ENCODE measurements at places on chromosomes 7 and 10. TPM values are rescaled to one million over a fixed set of nuclear protein-coding genes. Genes with fewer than 3 reads are reported as not detected.
A peak's percentile ranks its signal among the peaks of the same experiment; 100 is the strongest.

DNA sequence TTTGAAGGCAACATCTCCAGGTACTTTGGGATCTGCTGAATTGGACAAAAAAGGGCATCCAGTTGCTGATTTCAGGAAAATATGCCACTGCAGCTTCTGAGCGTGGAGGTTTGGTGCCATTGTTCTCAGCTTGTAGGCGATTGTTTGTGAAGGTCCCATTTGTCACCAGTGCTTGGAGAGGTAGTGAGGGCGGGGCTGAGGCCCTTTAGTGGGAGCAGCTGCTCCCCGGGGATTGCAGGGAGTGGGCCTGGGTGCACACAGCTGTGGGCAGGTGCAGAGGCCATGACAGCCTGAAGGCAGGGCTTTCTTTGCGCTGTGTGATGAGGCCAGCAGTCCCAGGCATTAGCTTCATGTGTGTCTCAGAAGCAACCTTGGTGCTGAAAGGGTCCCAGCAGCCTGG is 3.9 kb downstream of the FAM20C start:
- no peak for DNase-seq

GRCh38 chr10:14009371-14010100 is 321.2 kb downstream of the FRMD4A start:
- DNase-seq, result no peak

- DNase-seq, result no peak
These were observed 62.3 kb upstream of the DGKI start for GRCh38 chr7:137909042-137909441.

- no peak for DNase-seq
These were observed 94.4 kb upstream of the INSIG1 start for GRCh38 chr7:155203059-155203881.

- DNase-seq, result no peak
These were observed 83.9 kb downstream of the MKX start for GRCh38 chr10:27661514-27662286.

GRCh38 chr10:74056050-74056818 is 58.3 kb downstream of the VCL start:
- DNase-seq, result no peak

DNA sequence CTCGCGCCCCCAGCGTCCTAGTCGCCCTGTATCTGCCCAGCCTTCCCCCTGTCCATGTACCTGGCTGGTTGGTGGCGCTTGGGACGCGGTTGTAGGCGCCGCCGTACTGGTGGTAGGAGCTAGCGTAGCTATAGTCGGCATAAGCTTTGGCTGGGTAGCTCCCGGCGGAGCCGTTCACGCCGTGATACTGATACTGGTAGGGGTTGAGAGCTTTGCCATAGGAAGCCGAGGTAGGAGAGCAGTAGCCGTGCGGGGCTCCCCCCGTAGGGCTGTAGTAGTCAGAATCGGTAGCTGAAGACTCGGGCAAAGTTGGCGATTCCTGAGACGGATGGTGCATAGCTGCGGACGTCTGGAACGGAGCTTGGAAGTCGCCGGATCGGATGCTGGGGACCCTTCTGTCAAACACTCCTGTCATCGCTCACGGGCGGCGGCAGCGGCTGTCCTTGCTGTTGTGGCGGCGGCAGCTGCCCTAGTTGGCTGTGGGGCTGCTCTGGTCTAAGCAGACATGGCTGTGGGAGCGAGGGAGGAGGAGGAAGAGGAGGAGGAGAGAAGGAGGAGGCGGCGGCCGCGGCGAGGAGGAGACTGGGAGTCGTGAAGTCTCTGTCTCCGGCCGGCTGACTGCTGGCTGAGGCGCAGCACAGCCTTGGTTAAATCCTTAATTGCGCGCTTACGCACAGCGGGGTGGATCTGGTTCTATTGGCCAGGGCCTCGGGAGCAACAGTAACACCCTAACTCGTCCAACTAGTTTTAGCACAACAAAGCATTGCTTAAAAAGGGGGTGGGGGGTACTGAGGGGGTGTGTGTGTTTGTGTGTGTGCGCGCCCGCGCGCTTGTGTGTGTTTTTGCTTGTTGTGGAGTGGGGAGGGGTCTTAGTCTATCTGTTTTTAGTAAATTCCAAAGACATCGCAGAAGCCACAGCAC is at the start of gene DLX5:
TSS of gene DLX5 (minus strand) at position 623 of the 921 bp plus-strand sequence. CDS start at position 415, 208 bp downstream.
- DNase-seq, result no peak

DNA sequence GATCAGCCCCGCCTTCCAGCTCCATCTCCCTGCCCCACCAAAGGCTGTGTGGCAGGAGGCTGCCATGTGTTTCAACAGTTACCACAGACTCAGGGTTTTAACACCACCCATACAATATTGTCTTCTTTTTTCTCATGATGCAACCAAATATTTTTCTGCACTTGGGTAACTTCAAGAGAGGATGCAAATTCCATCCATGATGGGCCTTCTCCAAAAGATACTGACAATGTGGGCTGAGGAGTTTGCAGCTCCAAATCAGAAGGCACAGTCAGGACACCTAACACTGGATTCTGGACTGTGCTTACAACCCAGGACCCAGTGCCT is 347.9 kb downstream of the GRID1 start:
- no peak for DNase-seq

DNA sequence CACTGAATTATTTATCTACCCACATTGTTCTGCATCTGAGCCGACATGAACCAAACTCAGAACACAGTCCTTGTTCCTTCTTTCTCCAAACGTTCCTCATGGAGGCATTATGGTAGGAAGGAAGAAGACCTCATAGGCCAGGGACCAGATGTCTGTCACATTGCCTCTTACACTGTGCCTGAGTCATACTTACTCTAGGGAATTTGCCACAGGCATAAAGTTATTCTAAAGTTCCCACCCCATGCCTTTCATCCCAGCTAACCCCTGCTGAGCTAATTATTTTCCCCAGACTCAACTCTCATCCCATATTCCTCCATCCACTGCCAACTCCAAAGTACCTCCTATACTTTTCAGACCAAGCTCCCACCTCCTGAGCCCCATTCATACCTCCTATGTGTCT is 21.2 kb downstream of the MAT1A start:
- no peak for DNase-seq

GRCh38 chr10:57008189-57008588 is 647.1 kb upstream of the ZWINT start:
- DNase-seq, result no peak

DNA sequence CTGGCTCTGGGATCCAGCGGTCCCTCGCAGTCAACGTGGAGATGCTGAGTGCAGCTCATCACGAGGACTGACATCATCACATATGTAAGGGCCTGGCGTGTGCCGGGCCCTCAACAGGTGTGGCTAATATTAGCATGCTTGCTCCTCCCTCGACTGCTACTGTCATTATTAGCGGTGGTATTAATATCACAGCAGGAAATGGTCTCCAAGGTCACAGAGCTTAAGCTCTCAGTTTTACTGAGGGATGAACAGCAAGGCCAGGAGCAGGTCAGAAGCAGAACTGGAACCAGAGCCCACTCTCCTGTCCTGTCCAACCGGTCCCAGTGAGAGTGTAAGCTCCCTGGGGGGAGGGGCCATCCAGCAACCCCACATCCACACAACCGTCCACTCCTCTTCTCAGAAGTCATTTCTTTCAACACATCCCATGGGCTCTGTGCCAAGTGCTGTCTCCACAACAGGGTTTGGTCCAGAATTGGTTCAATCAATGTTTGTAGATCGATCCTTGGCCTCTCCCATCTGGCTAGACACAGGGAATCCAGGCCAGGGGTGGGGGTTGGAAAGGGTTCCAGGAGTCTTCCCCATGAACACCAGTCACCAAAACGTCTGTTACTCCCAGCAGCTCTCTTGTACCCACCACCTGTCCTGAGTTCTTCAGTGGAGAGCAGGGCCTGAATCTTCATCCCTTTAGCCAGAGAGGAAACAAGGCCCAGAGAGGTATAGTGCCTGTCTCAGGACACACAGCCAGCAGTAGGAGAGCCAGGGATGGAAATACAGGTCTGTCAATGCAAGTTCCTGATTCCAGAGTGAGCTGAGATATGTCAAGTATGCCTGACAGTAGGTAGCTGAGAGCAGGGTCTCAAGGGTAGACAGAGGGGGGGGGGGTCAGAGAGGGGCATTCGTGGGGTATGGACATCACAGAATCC is 45.3 kb upstream of the ZMIZ1 start:
- DNase-seq, result peak; percentile 79

GRCh38 chr7:27198871-27199801 is 755 bp downstream of the HOXA13 start:
- DNase-seq, result peak; percentile 78

DNA sequence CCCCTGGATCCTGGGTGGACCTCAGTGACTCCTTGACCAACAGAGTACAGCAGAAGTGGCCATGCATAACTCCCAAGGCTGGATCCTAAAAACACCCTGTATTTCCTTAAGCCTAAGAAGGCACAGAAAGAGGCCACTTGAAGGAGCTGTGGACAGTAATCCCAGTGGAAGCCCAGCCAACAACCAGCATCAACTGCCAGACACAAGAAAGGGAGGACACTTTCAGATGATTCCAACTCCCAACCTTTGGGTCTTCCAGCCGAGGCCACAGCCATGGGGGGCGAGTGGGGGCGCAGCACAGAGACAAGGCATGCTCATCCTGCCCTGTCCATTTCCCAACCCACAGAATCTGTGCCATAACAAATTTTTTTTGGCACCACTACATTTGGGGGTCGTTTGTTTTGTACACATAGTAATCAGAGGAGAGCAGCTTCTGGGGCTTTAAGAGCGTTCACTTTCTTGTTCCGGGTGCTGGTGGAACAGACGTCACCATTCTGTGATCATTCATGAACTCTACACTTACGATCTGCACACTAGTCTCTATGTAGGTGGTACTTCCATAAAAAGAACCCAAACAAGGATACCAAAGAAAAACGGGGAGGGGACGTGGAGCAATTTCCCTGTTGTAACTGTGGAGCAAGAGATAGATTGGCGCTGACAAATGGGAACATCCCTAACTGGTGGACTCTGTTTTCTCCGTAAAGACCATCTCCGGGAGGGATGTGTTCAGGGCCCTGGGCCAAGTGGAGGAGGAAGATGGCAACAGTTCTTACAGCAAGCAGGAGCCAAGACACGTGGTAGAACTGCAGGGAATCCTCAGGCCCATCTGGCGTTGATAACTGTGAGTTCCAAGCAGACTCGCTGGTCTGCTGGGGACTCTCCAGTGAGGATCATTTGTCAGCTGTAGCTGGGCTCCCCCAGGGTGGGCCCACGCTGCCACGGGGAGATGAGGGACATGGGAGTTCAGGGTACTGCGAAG is 6.0 kb upstream of the SLC29A3 start:
- peak; percentile 90 for DNase-seq

GRCh38 chr10:130717083-130717482 is 580.9 kb downstream of the GLRX3 start:
- DNase-seq, result no peak

DNA sequence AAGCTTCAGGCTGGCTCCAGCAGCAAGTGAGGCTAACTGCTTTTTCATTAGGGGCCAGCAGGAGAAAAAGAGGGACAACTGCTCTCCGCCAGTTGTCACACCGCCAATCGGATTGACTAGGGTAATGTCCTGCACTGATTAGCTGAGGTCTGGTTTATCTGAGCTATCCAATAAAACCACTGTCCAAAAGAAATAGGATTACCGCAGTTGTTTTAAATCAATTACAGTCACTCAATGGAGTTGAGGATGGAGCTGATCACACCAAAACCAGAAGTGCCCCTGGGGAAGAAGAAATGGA is 351.4 kb upstream of the NPVF start:
- DNase-seq, result no peak

GRCh38 chr7:157633465-157634185 is 296.8 kb downstream of the DNAJB6 start:
- DNase-seq, result peak; percentile 65

DNA sequence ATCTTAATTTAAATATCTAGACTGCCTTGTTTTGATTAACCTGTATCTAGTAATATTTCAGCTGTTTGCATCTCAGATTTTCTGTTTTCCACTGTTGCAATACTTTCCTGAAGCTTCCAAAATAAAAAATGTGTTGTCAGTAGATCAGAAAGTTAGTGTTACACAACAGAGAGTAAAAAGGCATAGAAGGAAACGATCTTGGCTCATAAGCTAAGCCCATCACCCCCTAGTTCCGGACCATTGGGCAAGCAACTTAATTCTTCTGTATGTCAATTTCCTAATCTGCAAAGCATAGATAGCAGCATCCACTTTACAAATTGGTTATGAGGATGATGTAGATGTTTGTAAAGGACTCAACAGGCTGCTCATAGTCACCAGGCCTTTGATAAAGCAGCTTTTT is 4.4 kb downstream of the PON3 start:
- no peak for DNase-seq

DNA sequence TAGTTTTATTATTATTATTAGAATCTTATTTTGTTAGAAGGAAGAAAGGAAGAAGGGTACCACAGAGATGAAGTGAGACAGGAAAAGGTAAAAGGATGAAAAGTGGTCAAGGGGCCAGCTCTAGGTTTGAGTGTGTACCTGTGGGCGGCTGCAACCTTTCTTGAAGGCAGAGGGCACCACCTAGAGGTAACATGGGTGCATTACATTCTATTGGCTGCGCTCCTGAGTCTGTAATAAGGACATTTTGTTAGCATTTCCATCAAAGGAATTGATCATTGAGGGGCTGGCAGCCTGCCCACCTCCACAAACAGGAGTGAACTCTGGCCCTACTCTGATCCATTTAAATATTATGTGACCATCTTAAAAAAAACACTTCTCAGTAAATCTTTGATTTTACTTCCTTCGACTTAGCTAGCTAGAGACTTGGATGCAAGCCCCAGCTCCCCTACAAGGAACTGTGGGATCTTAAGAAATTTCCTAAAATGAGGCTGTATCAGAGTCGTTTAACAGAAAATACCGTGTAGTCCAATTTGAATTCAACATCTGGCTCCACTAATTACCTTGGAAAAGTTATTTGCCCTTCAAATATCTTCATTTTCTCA is 610.4 kb downstream of the IPMK start:
- DNase-seq, result no peak

Gene GRID2IP
- total RNA-seq, result 0.16 TPM

Gene IFIT1
- 7.1 TPM for total RNA-seq

Gene AMZ1
- total RNA-seq, result not detected

Gene EBLN1
- not detected for total RNA-seq

Gene EPDR1
- total RNA-seq, result 4.3 TPM

Gene GJD4
- 0.42 TPM for total RNA-seq

Gene NKX6-2
- not detected for total RNA-seq

Gene GPR26
- total RNA-seq, result not detected

Gene SPDYE6
- not detected for total RNA-seq

Gene NAT16
- total RNA-seq, result not detected
